ENCODE measurements at places on chromosomes 2 and 18. TPM values are rescaled to one million over a fixed set of nuclear protein-coding genes. Genes with fewer than 3 reads are reported as not detected.
A peak's percentile ranks its signal among the peaks of the same experiment; 100 is the strongest.

DNA sequence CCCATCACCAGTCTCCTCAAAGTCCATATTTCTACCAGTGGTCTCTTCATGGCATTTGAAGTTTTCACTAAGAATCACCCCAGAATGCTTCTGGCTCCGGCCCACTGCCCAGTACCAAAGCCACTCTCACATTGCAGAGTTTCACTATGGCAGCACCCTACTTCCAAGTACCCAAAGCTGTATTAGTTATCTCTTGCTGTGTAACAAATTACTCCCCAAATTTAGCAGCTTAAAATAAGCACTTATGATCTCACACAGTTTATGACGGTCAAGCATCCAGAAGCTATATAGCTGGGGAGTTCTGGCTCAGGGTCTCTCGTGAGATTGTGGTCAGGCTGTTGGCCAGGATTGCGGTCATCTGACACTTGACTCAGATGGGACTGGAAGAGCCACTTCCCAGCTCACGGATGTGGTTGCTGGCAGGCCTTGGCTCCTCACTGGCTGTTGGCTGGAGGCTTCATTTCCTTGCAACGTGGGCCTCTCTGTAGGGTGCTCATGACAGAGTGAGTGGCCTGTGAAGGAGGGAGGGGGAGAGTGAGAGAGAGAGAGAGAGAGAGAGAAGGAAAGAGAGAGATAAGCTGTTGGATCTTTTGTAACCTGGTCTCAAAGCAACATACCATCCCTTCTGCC is 189.5 kb downstream of the CTIF start:
- H3K27me3 ChIP-seq: no peaks in the 10 kb centered on the region
- no peak overlapping the region for H3K27ac ChIP-seq
- no peak overlapping the region for H3K4me3 ChIP-seq
- peaks cover 2% of the 10 kb centered on the region for H3K4me1 ChIP-seq

DNA sequence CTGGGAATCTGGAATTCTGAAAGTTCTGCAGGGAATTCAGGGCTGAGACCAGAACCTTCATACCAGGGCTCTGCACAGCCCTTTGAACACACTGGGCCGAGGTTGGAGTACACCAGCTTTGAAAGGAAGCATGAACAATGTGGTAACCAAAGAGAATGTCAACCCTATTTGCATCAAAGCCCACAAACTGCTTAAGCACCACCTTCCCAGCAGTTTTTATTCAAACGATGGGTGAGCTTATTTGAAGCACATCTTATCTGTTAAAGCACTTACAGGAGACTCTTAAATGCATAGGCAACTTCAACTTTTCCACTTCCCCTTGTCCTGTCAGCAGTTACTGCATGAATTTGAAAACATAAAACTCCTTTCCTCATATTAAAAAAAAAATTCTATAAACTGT is 96.6 kb downstream of the TXNL1 start:
- H3K4me1 ChIP-seq: no peaks in the 10 kb centered on the region
- H3K27ac ChIP-seq: no peak overlapping the region
- DNase-seq: no peak
- no peaks in the 10 kb centered on the region for H3K36me3 ChIP-seq

DNA sequence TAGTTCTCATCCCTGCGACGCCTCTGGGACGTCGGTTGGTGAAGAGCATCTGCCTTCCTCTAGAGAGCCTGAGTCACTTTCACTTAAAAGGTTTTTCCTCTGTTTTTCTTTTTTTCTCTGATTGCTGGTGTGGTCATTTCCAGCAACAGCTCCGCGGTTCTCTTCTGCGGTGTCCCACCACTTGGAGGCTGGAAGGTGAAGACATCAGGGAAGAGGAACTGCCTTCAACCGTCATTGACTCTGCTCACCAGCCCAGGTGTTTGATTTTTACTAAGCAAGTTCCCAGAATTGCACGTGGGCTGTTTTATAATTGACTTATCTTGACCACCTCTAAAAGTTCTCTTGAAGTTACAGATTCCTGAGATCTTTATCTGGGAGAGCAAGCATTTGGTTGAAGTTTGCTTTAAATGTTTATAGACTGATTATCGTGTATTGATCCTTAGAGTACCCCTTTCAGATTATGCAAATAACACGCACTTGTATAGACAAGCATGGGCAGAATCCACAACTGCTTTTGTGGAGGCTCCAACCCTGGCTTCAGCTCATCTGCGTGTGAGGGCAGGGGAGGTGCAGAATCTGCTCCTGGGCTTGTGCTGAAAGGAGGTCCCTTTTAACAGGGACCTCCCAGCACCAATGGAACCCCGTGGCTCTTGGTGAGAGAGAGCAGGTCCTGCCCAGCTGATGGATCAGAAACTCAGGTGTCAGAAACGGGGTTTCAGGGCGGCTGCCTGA is 3.5 kb downstream of the CTDP1 start:
- no peak overlapping the region for H3K27ac ChIP-seq
- peaks cover 28% of the 10 kb centered on the region for H3K4me1 ChIP-seq

GRCh38 chr2:236169741-236170589 is 1.8 kb upstream of the GBX2 start:
- no peaks in the 10 kb centered on the region for H3K36me3 ChIP-seq
- H3K4me3 ChIP-seq: no peak overlapping the region

DNA sequence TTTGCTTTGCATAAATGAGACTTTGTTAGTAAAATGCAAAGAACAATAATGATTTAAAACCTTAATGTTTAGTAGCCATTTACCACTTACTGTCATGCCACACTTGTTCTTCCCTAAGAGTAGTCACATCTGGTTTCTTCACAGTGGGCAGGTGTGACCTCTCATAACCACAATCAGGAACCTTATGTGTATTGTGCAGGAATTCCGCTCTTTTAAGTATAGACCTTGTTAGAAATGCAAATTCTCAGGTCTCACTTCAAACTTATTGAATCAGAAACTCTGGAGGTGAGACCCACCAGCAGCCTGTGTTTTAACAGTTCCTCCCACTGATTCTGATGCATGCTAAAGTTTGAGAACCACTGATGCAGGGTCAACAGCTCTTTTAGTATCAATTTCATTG is 518.8 kb upstream of the MEX3C start:
- H3K36me3 ChIP-seq: no peaks in the 10 kb centered on the region
- H3K4me1 ChIP-seq: no peaks in the 10 kb centered on the region
- H3K27me3 ChIP-seq: no peaks in the 10 kb centered on the region
- no peak overlapping the region for H3K4me3 ChIP-seq
- H3K27ac ChIP-seq: no peak overlapping the region

GRCh38 chr18:38241736-38242135 is 676.1 kb upstream of the CELF4 start:
- H3K27ac ChIP-seq: no peak overlapping the region
- no peaks in the 10 kb centered on the region for H3K36me3 ChIP-seq
- H3K4me3 ChIP-seq: no peak overlapping the region
- DNase-seq: no peak
- H3K4me1 ChIP-seq: peaks cover 6% of the 10 kb centered on the region

GRCh38 chr2:27369471-27370025 is 590 bp downstream of the EIF2B4 start:
- DNase-seq: no peak
- H3K36me3 ChIP-seq: peaks cover 68% of the 10 kb centered on the region
- H3K4me1 ChIP-seq: peaks cover 37% of the 10 kb centered on the region
- peak overlapping the region; percentile 96 for H3K4me3 ChIP-seq

DNA sequence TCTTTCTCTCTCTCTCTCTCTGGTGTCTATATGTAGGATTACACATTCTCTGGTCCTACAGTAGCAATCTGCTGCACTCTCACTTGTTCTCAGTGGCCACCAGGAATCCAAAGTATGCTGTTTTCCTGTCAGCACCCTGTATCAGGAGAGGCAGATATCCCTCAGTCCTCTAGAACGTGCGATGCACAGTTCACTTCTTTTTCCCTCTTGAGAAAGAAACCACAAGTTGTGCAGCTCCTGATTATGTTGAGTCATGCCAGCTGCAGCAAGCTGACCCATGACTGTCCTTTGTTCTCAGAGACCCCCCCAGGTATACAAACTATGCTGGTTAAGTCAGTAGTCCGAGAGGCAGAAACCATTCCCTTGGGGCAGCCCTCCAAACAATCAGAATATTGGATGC is 54.6 kb downstream of the LANCL1 start:
- no peaks in the 10 kb centered on the region for H3K36me3 ChIP-seq
- no peak overlapping the region for H3K4me3 ChIP-seq
- H3K27me3 ChIP-seq: no peaks in the 10 kb centered on the region
- H3K4me1 ChIP-seq: peaks cover 4% of the 10 kb centered on the region
- no peak overlapping the region for H3K27ac ChIP-seq

- H3K36me3 ChIP-seq: no peaks in the 10 kb centered on the region
- no peak overlapping the region for H3K27ac ChIP-seq
- no peak for DNase-seq
- peaks cover 22% of the 10 kb centered on the region for H3K4me1 ChIP-seq
These were observed 14.7 kb downstream of the ROCK2 start for GRCh38 chr2:11329776-11330175.

DNA sequence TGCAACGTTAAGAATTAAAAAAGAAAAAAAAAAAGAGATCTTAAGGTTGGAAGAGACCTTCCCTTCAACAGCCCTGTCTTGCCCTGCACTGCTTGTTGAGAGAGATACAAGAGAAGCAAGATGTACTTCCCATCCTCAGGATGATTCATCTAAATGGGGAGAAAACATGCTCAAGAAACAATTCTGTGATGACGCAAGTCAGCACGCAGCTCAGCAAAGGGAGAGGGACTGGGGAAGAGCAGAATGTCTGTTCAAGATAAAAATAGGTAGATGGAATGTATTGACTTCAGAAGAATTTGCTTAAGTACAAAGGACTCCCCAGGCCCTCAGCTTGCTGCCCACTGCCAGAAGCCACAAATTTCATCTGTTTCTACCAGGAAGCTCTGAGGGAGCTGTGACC is 198.2 kb upstream of the SPRED2 start:
- H3K4me3 ChIP-seq: no peak overlapping the region
- H3K36me3 ChIP-seq: no peaks in the 10 kb centered on the region
- DNase-seq: no peak
- no peak overlapping the region for H3K27ac ChIP-seq

- no peaks in the 10 kb centered on the region for H3K36me3 ChIP-seq
- DNase-seq: no peak
- no peak overlapping the region for H3K27ac ChIP-seq
- no peaks in the 10 kb centered on the region for H3K4me1 ChIP-seq
- no peak overlapping the region for H3K4me3 ChIP-seq
These were observed 8.4 kb downstream of the ST8SIA5 start for GRCh38 chr18:46748466-46748865.

DNA sequence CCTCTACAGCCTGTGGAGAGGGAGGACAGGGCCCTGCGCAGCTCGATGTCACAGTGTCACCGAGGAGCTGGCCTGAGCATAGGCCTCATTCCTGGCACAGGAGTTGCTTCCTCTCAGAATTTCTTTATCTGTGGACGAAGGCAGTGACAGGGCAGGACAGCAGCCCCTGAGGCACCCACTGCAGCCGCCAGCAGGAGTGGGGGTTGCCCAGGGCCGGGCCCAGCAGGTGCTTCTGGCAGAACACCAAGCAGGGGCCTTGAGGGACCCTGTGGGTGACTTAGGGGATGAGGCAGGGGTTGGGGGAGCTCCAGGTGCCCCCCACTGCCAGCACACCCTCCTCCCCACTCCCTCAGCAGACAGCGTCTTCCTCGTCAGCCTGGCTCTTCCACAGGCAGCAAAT is 290.0 kb downstream of the PHLPP1 start:
- no peaks in the 10 kb centered on the region for H3K36me3 ChIP-seq
- no peaks in the 10 kb centered on the region for H3K27me3 ChIP-seq
- no peak overlapping the region for H3K4me3 ChIP-seq
- DNase-seq: no peak
- H3K4me1 ChIP-seq: no peaks in the 10 kb centered on the region
- no peak overlapping the region for H3K27ac ChIP-seq

DNA sequence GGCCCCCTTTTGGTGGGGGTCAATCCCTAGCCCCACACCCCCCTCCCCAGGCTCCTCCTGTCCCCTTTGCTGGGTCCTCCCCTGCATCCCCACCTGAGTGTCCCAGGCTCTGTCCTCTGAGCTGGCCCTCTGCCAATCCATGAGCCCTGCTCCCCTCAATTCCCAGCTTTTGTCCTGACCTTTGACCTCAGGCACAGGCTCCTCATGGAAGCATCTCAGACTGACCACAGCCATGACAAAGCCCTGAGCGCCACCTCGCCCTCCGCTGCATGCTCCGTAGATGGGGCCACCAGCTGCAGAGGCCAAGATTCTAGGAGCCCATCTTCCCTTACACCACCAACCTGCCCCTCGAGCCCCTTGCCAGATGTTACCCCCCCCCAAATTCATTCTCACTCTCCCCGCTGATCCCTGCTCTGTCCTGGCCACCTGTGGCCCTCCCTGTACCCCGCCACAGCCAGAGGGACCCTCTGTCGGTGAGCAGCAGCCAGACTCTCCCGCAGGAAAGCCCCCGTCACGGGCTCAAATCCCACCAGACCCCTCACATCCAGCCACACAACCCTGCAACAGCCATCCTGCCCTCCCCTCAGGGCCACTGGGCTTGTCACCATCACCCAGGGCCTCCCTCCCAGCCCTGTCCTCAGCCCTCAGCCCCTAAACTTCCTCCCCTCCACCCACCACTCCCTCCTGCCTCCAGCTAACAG is 206.0 kb downstream of the MGAT5 start:
- H3K4me1 ChIP-seq: peaks cover 8% of the 10 kb centered on the region
- H3K4me3 ChIP-seq: no peak overlapping the region
- no peaks in the 10 kb centered on the region for H3K27me3 ChIP-seq
- DNase-seq: no peak
- H3K27ac ChIP-seq: no peak overlapping the region

GRCh38 chr2:207606829-207607228 is 18.4 kb downstream of the METTL21A start:
- no peaks in the 10 kb centered on the region for H3K36me3 ChIP-seq
- H3K4me3 ChIP-seq: no peak overlapping the region
- H3K27me3 ChIP-seq: no peaks in the 10 kb centered on the region
- H3K4me1 ChIP-seq: no peaks in the 10 kb centered on the region
- no peak for DNase-seq
- no peak overlapping the region for H3K27ac ChIP-seq

CNDP1 gene
- not detected for total RNA-seq

IL18R1 gene
- 27.5 TPM for total RNA-seq

GALNT14 gene
- total RNA-seq: 0.83 TPM

IL36G gene
- not detected for total RNA-seq

ANKRD30B gene
- total RNA-seq: not detected
